ENCODE measurements at places on chromosomes 1 and 21.

GRCh38 chr1:63873751-63874150, 99.9 kb downstream of the ROR1 start:
- peak; percentile 80 for DNase-seq

DNA sequence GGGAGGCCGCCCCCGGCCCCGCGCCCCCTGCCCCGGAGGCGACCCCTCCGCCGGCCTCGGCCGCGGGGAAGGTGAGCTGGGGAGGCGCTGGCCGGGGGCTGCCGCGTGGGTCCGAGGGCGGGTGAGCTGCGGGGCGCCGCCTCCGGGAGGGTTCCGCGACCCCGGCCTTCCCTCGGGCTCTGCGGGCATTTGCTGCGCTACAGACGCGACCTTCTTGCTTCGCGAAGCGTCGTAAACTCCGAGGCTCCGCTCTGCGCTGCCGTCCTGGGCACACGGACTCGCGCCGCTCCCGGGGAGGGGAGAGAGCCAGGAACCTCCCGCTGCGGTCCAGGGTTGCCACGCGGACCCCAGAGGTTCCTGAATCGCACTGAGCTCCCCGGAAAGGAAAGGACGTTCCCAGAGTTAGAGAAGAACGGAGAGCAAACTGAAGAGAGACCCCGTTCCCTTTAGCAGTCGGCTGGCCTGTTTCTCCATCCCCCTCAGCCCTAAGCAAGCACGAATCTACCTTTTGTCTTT, 345 bp downstream of the SLX9 start:
- DNase-seq = peak; percentile 24

- peak; percentile 94 for DNase-seq
Measured at GRCh38 chr21:15015622-15016471, 49.0 kb downstream of the NRIP1 start.

GRCh38 chr1:6016191-6016865, 24.1 kb upstream of the NPHP4 start:
- peak; percentile 74 for DNase-seq

- peak; percentile 48 for DNase-seq
Measured at GRCh38 chr1:186828611-186829454, at the start of gene PLA2G4A. Gene PLA2G4A, plus strand, starts transcription at chr1:186828949. Its CDS starts 25,406 bp downstream, at chr1:186854355.

DNA sequence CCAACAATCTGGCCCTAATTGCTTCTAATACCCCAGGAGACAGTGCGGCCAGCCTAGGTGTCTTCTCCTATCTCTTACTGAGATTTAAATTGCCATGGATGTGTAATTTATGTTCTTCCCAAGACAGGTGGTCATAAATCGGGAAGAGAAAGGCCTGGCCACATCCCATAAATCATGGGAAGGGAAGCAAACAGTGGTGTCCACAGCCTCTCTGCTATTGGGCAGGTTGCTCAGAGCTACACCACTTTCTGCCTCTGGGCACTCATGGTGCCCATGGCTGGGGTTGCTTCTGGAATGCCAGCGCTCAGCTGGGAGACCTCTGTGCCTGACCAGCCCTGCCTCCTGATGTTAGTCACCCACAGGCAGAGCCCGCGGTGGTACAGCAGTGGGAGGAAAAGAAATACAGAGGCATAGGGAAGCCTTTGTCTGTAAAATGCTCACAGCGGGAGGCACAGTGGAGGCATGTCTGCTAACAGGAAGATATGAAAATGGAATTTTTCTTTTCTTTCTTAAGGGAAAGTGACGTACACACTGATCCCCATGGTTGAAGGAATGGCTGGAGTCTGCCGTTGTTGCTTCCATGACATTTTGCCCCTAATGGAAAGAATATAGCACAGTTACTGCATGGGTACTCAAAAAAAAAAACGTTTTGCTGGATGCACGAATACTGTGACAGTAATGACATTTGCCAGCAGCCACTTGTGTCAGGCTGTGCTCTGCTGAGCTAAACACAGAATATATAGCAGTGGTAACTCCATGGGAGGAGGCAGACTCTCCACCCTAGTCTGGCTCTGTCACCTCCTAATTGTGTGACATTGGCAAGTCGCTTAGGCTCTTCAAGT, 21.9 kb downstream of the MTARC1 start:
- DNase-seq = no peak

GRCh38 chr1:58905126-58905490, 121.3 kb upstream of the JUN start:
- no peak for DNase-seq

- DNase-seq = peak; percentile 57
Measured at GRCh38 chr1:241408170-241408569, 51.2 kb upstream of the RGS7 start.

DNA sequence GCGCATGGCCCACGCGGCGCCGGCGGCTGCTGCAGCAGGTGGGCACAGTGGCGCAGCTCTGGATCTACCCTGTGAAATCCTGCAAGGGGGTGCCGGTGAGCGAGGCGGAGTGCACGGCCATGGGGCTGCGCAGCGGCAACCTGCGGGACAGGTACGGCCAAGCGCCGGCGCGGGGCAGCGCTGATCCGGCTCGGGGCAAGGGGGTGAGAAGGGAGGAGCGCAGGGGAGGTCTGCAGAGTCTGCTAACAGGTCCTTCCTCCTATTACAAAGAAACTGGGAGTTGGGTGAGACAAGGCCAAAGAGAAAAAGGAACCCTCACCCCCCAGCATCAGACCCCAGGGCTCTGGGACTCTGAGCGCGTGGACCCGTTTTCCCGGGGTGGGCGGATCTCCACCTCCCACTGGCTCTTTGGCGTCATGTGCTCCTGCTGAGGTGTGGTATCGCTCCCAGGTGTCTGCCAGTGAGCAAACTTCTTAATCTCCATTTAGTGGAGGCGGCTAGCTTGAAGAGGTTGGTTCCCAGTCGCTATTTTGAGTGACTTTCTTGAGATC, 431 bp downstream of the MTARC1 start:
- no peak for DNase-seq

- peak; percentile 51 for DNase-seq
Measured at GRCh38 chr1:158112994-158113758, 67.5 kb upstream of the CD1D start.

- peak; percentile 55 for DNase-seq
Measured at GRCh38 chr1:97632075-97632474, 288.8 kb downstream of the DPYD start.

DNA sequence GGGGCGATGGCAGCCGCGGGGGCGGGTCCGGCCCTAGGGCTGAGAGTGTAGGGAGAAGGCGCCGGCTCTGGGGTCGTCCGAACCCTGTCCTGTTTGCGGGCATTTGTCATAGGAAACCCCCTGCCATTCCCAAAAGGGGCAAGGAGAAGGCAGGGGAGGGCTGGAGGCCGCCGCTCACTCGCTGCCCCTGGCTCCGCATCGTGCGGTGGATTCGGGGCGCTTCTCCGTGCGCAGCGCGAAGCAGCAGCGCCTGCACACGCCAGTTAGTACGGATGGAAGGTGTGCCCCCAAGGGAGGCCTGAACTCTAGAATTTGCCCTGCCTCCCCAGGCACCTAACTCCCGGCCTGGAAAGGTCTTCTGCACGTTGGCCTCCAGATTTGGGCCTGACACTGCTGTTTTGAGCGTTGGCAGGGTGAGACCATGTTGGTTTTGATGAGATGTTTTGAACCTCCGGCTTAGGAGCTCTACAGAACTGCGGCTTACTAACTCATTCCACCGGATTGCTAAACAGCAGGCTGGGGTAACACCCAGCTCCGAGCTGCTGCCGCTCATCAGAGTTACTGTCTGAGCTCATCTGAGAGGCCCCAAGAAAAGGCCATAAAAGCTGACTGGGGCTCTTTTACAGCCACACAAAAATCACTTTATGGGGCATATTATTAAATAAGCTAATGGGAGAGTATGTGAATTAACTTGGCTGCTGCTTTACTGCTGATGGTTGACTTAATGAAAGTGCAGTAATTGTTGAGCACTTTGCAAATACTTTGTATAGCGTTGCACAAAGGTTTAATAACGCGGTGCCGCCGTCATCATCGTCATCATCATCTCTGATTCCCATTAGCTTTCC, 987 bp downstream of the GPR137B start:
- peak; percentile 61 for DNase-seq

- no peak for DNase-seq
Measured at GRCh38 chr1:2378956-2379732, 12.2 kb downstream of the MORN1 start.

- DNase-seq = no peak
Measured at GRCh38 chr1:176552217-176552991, 89.4 kb downstream of the PAPPA2 start.

DNA sequence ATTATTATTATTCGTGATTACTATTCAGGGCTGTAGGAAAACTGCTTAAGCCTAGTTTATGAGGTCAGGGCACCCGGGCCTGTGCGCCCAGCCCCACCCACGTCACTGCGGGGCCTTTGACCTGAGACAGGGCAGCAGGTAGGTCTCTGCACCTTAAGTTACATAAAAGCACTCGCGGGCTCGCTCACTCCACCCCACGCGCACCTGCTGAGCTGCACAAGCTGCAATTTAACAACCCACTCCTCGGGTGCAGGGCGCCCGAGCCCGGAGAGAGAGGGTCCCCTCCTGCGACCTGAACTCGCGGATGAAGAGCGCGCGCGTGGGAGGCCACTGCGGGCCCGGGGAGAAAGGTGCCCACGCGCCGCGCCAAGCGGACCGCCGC, 477 bp downstream of the ICMT start:
- no peak for DNase-seq

DNA sequence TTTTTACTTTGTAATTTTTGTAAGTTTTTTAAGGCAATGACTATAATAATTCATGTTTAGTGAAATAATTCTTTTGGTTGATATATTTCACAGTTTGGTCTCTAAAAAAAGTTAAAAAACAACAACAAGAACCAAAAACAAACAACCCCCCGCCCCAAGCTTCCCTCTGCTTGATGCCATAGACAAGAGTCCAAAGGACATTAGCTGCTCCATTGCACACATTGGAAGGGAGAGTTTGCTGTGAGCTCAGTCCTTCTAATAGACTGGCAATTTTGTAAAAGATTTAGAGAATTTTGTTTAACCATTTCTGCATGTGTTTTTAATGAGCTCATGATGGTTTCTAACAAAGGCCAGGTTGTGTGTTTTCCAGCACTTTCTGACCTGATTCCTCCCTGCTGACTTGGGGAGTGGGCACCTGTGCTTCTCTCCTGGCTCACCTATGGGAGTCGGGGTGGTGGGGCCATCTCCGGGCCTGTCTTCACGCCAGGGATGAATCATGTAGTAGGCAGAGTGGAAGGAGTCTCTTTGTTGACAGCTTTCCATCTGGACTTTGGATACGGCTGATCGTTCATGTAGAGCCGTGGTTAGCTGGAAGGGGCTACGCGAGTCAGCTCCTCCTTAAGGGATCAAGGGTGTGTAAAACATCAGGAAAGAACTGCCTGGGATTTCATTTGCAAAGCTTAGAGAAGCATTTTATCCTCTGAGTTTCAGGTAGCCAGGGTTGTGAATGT, 14.1 kb downstream of the ZBTB18 start:
- no peak for DNase-seq

GRCh38 chr1:36845802-36846201, 188.5 kb downstream of the GRIK3 start:
- no peak for DNase-seq

GRCh38 chr21:20570824-20571232, 427.4 kb upstream of the NCAM2 start:
- DNase-seq = no peak

GRCh38 chr21:42162831-42163510, 56.0 kb upstream of the ABCG1 start:
- DNase-seq = no peak

DNA sequence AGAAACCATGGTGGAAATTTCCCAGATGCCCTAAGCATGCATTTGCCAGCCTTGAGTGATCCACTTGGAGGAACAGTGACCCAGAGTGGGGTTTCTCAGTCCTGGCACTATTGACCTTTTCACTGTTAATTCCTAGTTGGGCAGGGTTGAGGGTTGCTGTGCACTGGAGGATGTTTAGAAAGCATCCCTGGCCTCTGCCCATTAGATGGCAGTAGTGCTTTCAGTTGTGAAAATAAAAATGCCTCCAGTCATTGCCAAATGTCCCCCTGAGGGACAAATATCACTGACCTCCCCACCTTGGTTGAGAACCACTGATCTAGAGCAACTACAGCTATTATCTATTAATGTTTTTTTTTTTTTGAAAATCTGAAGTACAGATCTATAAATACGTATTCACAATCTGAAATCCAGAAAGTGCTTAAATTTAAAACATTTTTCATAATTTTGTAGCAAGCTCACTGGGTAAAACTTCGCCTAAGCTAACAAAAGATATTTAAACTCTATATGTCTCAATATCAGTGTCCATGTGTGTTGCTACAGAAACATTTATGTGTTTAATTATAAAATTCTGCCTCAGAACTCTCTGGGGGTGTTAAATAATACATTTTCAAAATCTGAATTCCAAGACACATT, 27.3 kb downstream of the F3 start:
- no peak for DNase-seq

DNA sequence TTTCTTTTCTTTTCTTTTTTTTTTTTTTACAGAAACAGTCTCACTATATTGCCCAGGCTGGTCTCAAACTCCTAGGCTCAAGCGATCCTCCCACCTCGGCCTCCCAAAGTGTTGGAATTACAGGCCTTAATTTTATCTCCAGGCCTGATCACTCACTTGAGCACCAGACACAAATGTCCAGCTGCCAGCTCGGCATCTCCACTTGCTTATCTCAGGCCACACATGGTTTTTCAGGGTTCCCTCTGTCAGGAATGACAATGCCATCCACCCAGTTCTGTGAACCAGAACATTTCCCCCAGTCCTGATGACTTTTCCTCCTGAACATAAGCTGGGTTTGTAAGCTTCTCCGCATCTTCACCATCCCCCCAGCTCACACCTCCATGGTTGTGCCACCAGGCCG, 44.6 kb upstream of the ZNF281 start:
- no peak for DNase-seq

- DNase-seq = peak; percentile 28
Measured at GRCh38 chr1:50735443-50735842, 224.6 kb downstream of the FAF1 start.

- no peak for DNase-seq
Measured at GRCh38 chr1:118189564-118189963, 4.5 kb upstream of the SPAG17 start.

- no peak for DNase-seq
Measured at GRCh38 chr1:1136547-1137230, 20.8 kb upstream of the C1orf159 start.

GRCh38 chr21:15687208-15687607, 42.6 kb upstream of the USP25 start:
- peak; percentile 81 for DNase-seq

DNA sequence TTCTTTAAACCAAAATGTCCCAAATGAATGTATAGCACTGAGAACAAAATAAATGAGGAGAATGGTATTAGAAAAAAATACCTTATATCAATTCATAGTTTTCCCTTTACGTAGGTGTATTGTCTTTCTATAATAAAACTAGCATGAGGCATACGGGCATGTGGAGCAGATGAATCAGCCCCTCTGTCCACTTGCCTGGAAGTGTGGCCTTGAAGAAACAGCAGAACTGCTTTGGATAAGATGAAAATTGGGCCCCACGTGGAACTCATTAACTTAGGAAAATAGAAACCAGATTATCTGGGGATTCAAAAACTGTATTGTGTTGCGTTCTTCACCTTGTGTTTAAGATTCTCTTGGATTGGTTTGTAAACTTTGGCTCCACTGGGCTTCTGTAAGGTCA, 356.8 kb upstream of the B3GALT2 start:
- DNase-seq = peak; percentile 39

- peak; percentile 35 for DNase-seq
Measured at GRCh38 chr1:14413819-14414490, 184.5 kb upstream of the KAZN start.

- no peak for DNase-seq
Measured at GRCh38 chr1:167551362-167551761, 2.2 kb downstream of the CREG1 start.

Measured in EL (cell line).